ENCODE measurements at places on chromosomes 6 and 20.

DNA sequence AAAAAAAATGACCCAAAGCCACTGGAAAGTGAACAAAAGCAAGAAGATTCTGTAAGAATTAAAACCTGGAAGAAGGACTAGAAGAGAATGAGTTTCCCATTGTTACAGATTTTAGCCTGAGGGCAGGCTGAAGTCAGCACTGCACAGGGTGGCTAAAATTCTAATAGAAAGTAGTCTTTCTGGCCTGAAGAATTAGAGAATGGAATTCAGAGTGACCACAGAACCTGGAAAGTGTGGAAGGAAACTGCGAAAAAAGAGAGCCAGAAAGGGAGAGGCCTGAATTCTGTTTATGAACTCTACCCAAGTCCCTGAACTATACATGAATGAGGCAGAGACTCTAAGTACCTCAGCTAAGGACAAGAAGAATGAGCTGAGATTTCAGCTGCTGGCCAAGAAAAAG is 38.9 kb upstream of the FILIP1 start:
- no peak for DNase-seq

DNA sequence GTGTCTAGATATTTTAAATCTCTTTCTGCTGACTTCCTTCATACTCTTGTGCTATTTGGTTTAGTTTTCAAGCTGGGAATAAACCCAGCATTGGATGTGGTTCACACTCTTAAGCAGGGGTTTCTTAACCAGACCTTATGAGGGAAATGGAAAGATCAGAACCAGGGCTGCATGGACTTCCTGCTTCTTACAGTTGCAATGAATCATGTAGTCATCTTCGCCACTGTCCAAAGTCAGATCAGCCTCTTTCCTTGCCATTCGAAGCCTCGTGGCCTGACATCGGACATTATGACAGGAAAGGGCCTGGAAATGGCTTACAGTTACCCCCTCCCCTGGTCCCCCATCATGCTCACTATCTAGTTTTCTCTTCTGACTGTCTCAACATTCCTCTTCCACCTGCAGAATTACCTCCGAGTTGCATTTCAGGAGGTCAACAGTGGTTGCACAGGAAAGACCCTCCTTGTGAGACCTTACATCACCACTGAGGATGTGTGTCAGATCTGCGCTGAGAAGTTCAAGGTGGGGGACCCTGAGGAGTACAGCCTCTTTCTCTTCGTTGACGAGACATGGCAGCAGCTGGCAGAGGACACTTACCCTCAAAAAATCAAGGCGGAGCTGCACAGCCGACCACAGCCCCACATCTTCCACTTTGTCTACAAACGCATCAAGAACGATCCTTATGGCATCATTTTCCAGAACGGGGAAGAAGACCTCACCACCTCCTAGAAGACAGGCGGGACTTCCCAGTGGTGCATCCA is 16.8 kb upstream of the NAA20 start:
- DNase-seq: no peak

DNA sequence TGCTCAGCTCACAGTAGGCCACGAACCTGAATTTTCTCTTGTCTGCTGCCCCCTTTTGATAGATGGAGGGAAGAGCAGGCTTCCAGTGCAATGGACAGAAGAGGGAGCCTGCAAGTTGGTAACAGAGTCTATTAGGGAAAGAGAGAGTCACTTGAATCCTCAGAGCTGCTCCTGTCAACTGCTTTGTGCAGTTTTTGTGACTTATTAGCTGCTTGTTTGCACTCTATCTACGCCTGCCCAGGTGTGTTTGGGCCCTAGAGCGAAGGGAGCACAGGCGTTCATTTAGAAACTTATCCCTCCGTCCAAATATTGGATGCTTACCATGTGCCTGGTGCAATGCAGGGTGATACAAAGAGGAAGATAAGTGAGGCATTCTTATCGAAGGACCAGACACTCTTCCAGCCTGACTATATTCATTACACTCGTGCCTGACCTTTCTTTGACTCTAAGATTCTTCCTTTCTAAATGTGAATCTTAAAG is 11.6 kb upstream of the SLC2A12 start:
- peak; percentile 79 for DNase-seq

DNA sequence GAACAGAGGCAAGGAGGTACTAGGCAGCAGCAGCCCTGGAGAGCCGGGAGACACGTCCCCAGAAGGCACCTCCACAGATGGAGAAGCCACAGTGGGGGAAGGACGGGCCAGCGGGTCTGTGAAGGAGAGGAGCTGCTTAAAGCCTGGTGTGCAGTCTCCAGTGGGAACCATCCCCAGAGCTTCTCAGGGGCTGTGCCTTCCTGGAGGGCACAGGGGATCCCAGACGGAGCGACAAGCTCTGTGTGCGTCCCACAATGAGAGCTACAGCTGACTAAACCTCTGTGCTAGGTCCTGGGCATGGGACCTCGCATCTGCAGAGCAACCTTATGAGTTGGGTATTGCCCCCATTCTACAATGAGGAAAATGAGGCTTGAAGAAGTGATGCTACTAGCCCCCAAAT is 50.7 kb downstream of the EZR start:
- DNase-seq: no peak

- DNase-seq: no peak
Observed at GRCh38 chr6:30768634-30769087, 24.3 kb upstream of the IER3 start.

GRCh38 chr20:17936761-17937732 is 31.5 kb downstream of the SNX5 start:
- no peak for DNase-seq

Data from NCI-H1417 (cell line).